Spleen (tissue), 13 donors: ENCODE measurements at places on chromosomes 5 and 9. TPM values are rescaled to one million over a fixed set of nuclear protein-coding genes. Genes with fewer than 3 reads are reported as not detected.
A peak's percentile ranks its signal among the peaks of the same experiment; 100 is the strongest.

The LHX3 gene
- total RNA-seq: not detected

The RELL2 gene
- 9.5 TPM for total RNA-seq

The KCNT1 gene
- total RNA-seq: 27.0 TPM

GRCh38 chr9:106277966-106278365 lies 583.6 kb downstream of the TMEM38B start:
- no peak overlapping the region for H3K4me3 ChIP-seq
- no peaks in the 10 kb centered on the region for H3K4me1 ChIP-seq
- no peaks in the 10 kb centered on the region for H3K27me3 ChIP-seq
- DNase-seq: no peak
- no peaks in the 10 kb centered on the region for H3K36me3 ChIP-seq

DNA sequence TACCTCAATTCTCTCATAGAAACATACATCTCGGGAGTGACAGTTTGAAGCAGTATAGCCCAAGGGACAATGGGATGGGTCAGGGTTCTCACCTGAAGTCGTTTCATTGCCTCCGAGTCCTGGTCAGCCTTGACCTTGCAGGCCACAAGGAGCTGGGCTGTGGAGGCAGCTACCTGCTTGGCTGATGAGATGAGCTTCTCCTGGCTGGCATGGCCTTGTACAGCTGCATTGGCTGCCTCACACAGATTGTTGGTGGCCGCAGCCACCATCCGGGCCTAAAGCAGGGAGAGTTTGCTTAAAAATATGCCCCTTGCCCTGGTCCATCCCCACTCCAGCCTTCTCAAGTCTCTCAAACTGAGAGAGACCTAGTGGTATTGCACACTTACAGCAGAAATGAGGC lies 8.5 kb upstream of the TPM2 start:
- no peak overlapping the region for H3K27ac ChIP-seq
- peaks cover 4% of the 10 kb centered on the region for H3K4me1 ChIP-seq
- H3K27me3 ChIP-seq: no peaks in the 10 kb centered on the region
- H3K4me3 ChIP-seq: no peak overlapping the region
- peaks cover 14% of the 10 kb centered on the region for H3K36me3 ChIP-seq

- peaks cover 83% of the 10 kb centered on the region for H3K4me1 ChIP-seq
- H3K27ac ChIP-seq: peak overlapping the region; percentile 92
- no peak overlapping the region for H3K4me3 ChIP-seq
- peak; percentile 20 for DNase-seq
Measured at GRCh38 chr9:92737216-92737606, 27.4 kb downstream of the BICD2 start.
